Activated CD4-positive, alpha-beta T cell treated with anti-CD3 and anti-CD28 coated beads, Interleukin-2, Interleukin-4, amounts not matched to agents 100 ng/mL and 50 ng/mL, durations not matched to agents 16 hours and 8 hours (primary cell): ENCODE measurements at places on chromosomes 3 and 15.

DNA sequence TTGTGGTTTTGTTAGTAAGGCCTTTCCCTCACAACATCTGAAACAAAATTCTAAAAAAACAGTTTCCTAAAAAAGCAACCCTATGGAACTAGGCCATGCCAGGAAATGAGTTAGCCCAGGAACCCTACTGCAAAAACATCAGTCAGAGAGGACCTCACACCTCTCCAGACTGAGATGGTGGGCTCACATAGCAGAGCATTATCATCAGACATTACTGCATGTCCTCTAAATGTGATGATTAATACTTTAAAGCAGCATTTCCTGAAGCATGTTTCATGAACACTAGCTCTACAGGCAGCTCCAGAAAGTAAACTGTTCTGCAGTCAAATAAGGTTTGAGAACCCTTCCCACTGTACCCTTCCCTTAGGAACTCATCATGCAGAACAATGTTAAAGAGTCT, 232.3 kb upstream of the MRPL3 start:
- no peak for DNase-seq

DNA sequence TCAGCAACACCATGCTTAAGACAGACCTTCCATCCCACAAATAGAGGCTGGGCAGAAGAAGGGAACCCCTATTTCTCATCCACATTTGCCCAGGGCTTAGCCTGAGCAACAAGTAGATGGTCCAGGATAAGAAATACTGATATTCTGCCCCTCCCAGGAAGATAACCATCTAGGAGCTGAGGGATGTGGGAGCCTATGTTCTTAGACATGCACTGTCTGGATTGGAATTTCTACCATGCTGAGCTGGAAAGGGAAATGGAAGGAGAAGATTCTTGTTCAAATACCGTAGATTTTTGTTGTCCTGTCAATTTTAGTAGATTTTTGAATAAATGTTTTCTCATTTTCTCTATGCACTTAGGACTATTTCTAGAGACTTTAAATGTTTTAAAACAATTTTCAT, 450.7 kb upstream of the SEMA6D start:
- no peak for DNase-seq

- DNase-seq: no peak
These were observed 118.3 kb upstream of the FOXB1 start for GRCh38 chr15:59885832-59886231.

DNA sequence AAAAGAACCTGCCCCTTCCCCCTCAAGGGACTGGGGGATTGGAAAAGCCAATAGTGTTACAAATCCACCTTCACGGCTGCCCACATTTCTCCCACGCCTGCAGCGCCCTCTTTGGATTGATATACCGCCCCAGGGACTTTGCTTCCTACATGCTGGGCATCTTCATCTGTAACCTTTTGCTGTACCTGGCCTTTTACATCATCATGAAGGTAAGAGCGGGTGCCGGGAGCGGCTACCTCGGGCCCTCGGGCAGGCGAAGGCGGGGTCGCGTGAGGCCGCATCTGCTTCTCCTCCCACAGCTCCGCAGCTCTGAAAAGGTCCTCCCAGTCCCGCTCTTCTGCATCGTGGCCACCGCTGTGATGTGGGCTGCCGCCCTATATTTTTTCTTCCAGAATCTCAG, 73.1 kb downstream of the USF3 start:
- no peak for DNase-seq

- DNase-seq: peak; percentile 70
These were observed 24.1 kb upstream of the SACM1L start for GRCh38 chr3:45665101-45665572.

DNA sequence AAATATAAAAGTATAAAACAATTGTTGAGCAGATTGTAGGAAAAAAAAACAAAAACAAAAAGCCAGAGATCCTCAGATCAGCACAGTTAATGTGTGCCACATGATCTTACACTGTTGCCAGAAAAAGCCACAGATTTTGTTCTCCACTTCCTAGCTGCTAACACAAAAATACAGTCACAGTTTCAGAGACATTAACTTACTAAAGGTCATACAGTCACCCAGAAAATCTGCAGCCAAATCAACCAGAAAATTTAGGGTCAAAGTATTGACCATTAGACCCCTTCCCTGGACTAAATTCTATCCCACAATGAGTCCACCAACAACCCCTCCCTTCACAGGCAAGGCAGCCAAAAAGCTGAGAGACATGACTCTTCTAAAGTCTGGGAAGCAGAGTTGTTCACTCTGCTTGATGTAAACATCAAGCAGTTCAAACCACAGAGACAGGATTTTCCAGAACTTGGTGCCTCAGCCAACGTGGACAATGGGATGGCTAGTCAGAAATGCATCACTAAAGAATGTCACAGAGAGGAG, 59.1 kb downstream of the SST start:
- no peak for DNase-seq

- no peak for DNase-seq
These were observed 21.3 kb downstream of the NPAP1 start for GRCh38 chr15:24696842-24697241.

DNA sequence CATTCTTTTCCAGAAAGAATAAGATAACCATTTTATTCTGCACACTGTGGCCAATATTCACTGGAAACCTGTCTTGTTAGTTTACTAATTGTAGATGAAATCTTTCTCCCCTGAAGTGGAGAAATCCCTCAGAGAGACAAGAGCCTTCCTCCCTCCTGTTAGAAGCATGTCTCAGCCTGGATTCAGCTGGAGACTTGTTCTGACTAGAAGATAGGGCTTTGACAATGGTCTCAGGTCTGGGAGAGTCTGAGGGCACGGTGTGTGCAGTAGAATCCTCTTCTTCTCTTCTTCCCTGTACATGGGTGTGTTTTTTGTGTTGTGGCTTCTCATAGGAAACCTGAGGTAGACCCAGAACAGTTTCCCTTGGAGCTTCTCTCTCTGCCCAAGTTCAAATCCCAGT, 19.9 kb downstream of the CCK start:
- DNase-seq: no peak

DNA sequence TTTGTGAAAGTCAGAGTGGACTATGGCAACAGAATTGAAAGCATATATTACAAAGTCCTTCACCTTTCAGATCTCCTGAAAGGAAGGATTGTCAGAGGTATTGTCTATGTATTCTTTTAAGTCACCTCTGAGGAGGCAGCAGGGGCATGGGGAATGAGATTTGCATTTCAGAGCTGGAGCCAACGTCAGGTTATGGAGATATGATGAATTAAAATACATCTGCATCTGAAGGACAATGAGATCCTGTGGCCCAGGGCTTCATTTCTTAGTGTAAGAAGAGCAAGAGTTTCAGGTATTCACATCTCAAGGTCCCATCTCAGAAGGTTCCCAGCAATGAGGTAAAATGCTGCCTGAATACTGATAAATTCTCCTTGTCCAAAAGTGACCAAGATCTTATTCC, 695.8 kb downstream of the TUSC7 start:
- no peak for DNase-seq

GRCh38 chr3:30496066-30496966, 110.1 kb upstream of the TGFBR2 start:
- no peak for DNase-seq

DNA sequence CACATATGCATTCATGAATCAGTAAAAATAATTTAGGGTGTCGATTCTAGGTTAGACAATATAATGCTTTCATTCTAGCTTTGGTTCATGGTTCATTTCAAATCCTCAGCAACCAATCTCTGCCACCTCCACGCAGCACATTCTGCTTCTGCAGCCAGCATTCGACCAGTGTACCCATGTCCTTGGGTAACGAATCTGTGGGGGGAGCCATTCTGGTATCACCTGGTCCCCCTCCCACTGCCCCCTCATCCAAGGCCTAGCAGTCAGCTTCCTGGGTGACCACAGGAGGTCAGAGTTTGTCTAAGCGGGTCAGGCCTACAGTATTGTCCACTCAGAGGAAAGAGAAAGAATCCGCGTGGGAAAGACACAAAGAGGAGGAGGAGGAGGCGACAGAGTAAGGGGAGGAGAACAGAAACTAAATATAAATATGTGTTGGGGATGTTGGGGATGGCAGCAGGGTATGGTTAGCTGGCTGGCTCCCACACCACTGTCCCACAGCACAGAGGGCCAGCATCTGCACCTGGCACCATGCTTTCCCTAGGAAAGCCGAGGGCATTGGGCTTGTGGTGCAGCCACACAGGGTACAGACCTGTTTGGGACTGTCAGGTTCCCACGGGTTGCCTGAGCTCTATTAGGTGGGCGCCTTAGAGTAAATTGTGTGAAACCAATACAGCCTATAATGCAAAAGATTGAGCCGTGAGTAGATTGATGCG, 12.1 kb downstream of the PAK6 start:
- no peak for DNase-seq

GRCh38 chr3:36175113-36175812, 205.0 kb upstream of the STAC start:
- no peak for DNase-seq

GRCh38 chr15:99485992-99486370, 79.8 kb upstream of the MEF2A start:
- DNase-seq: no peak

DNA sequence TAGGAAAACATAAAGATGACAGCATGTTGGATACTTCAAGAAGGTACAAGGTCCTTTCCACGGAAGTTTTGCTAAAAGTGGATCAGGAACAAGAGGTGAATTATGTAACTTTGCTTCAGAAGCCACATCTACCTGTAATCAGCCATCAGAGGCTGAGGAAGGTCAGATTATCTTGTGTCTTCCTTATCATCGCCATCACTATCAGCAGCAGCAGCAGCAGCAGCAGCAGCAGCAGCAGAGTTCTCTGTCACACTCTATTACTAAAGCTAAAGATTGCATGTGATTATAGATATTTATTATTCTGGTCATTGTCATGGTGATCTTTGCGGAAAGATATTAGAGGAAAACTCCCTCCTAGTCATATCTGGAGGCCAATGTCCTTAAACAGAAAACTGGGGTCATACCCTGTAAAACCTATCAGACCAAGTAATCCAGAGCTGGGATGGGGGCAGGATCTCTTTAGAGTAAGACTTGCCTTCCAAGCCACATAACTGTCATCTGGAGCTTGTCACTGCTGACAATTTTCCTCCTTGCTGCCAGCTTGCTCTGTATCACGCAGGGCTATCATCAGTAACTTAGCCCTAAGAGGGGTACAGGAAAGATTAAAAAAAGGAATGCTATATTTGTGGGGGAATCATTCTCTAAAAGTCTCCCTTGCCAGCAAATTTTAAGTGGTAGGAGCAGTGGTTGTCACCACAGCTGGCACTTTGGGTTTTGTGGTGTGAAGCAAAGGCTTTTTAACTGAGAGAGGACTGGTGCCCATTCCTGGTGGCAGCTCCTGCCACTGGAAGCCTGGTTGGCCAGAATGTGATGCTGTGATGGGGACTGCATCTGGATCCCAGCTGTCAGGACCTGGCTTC, 130.9 kb upstream of the RASGRP1 start:
- DNase-seq: peak; percentile 54
